ENCODE measurements at places on chromosomes 4 and X.

- DNase-seq = no peak
Measured at GRCh38 chr4:166400270-166400894, 527.3 kb downstream of the TLL1 start.

- DNase-seq = no peak
Measured at GRCh38 chr4:113080624-113081023, 31.2 kb downstream of the ANK2 start.

- no peak for DNase-seq
Measured at GRCh38 chr4:26030260-26030667, 116.2 kb downstream of the SMIM20 start.

DNA sequence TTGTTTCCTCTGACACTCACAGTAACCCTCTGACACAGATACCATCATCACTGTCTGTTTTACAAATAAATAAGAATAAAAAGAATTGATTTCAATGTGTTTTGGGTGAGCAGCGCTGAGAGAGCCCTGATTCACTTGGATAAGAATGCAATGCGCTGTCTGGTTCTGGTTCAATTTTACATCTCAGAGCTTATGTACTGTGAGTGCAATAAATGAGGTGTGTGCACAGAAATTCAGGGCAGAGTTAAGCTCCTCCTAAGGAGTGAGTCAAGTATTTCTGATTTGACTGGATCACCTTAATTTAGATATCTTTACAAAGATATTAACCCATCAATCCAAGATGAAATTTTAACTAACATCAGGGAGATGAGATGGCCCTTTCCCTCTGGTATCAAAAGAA, 11.2 kb downstream of the FAM9C start:
- no peak for DNase-seq

- no peak for DNase-seq
Measured at GRCh38 chrX:148552775-148553174, 52.4 kb downstream of the AFF2 start.

DNA sequence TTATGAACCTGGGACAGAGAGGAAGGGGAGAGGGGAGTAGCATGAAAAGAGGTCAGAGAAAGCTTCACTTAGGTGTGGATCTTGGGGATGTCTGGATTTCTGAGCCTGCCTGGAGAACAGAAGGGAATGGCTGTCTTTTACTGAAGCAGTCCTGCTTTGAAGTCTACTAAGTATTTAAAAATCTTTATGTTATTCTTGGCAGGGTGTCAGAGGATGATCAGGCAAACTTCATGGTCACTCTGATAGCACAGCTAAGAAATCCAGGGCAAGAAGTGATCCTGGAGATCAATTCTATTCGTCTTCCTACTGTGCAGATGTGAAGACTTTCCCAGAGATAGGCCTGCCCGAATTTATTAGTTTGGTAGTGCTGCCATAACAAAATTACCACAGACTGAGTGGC, 464.4 kb upstream of the BOD1L1 start:
- DNase-seq = no peak

- no peak for DNase-seq
Measured at GRCh38 chr4:87838205-87838604, 5.4 kb downstream of the MEPE start.
